Stimulated activated CD8-positive, alpha-beta memory T cell treated with anti-CD3 and anti-CD28 coated beads, Interleukin-2, amount 100 ng/mL, for 1 hour (primary cell): ENCODE measurements at places on chromosomes 5 and 9.

GRCh38 chr5:142873831-142874230 lies 103.7 kb downstream of the ARHGAP26 start:
- no peak for DNase-seq

GRCh38 chr9:90141723-90142122 lies 500.9 kb downstream of the DIRAS2 start:
- DNase-seq = no peak

GRCh38 chr5:60586307-60586901 lies 113.6 kb downstream of the DEPDC1B start:
- DNase-seq = no peak

DNA sequence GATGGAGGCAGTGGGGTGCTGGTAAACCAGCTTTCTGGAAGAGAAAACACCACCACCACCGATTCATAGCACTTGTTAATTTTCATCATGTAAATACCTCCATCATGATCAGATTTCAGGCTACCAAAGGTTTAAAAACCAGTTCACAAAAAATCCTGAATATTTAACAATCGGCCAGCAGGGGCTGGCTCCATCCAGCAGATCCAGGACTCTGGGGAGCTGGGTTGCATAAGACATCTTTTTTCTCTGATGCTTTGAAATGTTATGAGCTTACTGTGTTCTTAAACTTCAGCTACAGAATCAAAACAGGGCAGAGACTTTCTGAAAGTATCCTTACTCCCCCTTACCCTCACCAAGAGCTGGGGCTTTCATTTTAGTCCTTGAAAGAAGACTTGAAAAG lies 14.6 kb upstream of the RNF183 start:
- DNase-seq = no peak
